Right forelimb (tissue), 1 donor: ENCODE measurements at places on chromosomes 6 and 20.

GRCh38 chr20:35226126-35226883 is at the start of gene MMP24:
Gene MMP24, plus strand, starts transcription at chr20:35226690. Its CDS starts 49 bp downstream, at chr20:35226739.
- DNase-seq: no peak

GRCh38 chr6:15401769-15402250 is 155.9 kb downstream of the JARID2 start:
- DNase-seq: no peak

- DNase-seq: no peak
Observed at GRCh38 chr6:136788069-136788902, 4.0 kb downstream of the MAP3K5 start.

DNA sequence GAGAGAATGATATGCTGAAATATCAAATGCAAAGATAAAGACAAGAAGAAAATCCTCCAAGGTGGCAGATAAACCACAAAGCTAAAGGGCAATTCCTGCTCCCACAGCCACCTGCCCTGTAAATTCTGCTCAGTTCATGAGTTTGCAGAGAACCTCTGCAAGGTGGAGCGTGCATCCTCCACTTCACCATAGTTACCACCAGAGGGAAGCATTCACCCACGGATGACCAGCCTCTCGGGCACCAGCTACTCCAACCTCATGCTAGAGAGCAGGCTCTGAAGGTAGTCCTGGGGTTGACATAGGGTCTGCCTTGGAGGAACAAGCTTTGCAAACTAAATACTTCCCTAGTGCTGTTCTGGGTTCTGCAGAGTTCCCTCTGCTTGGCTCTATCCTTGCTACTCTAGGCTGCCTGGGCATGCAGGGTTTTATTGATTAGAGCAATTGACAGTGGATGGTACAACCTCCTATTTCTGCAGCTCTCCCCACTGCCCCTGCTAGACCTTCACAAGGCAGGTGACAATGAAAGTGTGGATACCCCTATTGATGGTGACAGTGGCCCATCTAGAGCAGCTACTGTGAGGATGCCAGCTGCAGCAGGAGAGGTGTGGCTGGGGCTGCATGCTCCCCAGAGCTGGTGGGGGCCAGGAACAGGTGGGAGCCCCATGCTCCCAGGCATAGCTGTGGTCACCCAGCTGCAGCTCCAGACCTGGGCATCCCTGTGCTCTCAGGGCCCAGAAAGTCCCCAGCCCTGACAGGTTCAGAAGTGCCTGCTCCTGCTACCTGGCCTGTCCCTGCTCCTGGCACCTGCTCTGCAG is 51.1 kb downstream of the GGTLC1 start:
- DNase-seq: peak; percentile 72
